Nephron progenitor cell (in vitro differentiated cells): ENCODE measurements at places on chromosomes 5 and 9.

DNA sequence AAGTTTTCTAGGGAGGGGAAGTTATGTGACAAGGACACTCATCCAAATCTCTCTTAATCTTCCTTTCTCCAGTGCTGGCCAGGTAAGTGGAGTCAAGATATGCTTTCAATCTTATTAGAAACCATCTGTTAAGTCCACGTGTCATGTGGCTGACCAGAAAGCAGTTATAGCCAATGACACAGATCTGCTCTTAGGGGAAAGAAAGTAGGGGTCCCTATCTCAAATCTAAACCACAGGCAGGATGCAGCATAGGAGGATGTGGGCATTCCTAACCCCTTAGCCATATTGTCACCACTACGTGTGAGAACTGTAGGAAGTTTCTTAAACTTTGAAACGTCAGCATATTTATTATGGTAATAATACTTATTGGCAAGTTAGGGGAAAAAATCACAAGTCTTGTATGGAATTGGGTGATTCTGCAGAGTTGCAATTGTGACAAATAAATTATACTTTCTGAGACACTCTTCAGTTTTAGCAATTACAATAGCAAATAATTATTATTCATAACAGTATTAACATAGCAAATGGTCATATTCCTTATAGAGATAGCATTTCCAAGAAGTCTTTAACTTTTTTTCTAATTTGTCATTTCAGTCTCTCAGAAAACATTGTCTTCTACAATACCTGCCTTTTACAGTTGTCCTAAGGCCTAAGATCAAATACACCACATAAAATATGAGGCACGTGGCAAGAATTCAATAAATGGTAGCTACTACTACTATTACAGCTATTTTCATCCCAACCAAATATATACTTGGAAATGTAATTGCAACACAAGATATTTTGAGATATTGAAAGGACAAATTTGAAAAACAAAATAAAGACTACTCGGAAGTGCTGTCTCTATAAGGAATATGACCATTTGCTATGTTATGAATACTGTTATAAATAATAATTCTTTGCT lies 236.9 kb downstream of the PDE4D start:
- H3K4me1 ChIP-seq, result peaks cover 3% of the 10 kb centered on the region
- H3K36me3 ChIP-seq, result no peaks in the 10 kb centered on the region
- DNase-seq, result no peak
- no peaks in the 10 kb centered on the region for H3K27me3 ChIP-seq

GRCh38 chr5:15737871-15738664 lies 238.1 kb downstream of the FBXL7 start:
- no peak overlapping the region for H3K4me3 ChIP-seq

GRCh38 chr5:75843319-75843718 lies 126.1 kb upstream of the POC5 start:
- peak overlapping the region; percentile 17 for H3K27ac ChIP-seq
- no peak for DNase-seq
- no peaks in the 10 kb centered on the region for H3K36me3 ChIP-seq

DNA sequence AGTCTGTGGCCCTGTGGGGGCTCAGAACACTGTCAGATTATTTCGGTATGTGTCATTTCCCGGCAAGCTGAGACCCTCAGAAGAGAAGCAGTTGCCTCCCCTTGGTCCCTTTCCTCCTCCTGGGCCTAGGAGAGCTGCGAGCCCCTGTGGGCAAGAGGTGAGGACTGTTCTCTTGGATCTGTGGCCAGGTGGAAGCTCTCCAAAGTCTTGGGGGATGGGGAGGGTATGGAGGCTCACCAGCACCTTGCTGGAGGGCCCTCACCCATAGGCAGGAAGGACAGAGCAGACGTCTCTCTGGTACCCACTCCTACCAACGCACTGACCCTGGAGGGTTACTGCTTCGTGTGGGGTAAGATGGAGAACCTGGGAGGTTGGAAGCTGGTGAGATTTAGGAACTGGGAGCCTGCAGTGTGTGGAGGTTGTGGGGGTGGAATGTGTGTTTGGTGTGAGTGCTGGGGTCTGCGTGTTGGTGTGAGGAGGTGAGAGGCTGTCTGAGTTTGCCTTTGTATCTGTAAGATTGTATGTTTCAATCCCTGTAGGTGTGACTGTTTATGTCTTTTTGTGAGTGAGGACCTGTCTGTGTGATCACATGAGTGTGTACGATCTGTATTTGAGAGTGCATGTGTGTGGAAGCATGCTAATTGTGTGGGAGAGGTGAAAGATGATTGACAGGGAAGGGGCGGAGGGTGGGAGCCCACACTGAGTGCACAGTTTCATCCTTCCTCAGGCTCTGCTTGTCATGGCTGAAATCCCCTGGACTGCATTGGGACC lies 52.4 kb upstream of the PSD2 start:
- H3K36me3 ChIP-seq, result no peaks in the 10 kb centered on the region
- H3K27me3 ChIP-seq, result peaks cover 9% of the 10 kb centered on the region
- peaks cover 90% of the 10 kb centered on the region for H3K4me1 ChIP-seq
- peak overlapping the region; percentile 14 for H3K27ac ChIP-seq

DNA sequence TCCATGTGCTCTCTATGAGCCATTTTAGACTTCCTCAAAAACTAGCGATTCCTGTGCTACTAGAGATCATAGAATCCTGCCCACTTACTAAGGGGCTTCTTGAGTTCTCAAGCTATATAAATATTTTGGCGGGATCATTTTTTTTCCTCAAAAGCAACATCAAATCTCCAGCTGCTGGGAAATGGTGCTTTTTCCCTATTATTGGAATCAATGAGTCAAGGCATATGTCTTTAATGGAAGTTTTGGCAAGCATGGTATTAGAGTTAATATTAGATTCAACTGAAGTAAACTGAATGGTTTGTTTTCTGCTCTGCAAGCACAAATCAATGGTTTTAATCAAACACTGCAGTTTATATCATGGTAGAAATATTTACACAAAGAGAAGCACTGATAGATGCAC lies 369.9 kb upstream of the PTGER4 start:
- no peaks in the 10 kb centered on the region for H3K4me1 ChIP-seq
- H3K27me3 ChIP-seq, result no peaks in the 10 kb centered on the region
- H3K36me3 ChIP-seq, result no peaks in the 10 kb centered on the region
- no peak overlapping the region for H3K27ac ChIP-seq

DNA sequence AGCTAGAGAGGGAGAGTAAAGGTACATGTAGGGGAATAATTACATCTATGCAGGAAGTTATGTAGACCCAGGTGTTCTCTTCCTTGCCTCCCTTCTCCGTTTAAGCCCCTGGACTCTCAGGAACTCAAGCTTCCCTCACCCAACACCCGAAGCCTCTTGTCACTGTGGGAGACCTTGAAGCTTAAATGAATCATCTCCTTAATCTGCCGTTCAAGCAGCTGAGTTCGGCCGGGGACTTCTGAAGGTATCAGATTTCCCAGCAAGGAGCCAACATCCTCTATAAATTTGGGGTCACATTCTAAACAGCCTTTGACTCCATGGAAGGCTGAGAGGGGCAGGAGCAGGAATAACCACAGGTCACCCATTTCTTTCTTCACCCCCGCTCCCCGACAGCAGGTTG lies 412 bp downstream of the IZUMO3 start:
- H3K36me3 ChIP-seq, result no peaks in the 10 kb centered on the region
- H3K27me3 ChIP-seq, result no peaks in the 10 kb centered on the region
- H3K4me3 ChIP-seq, result no peak overlapping the region
- peaks cover 27% of the 10 kb centered on the region for H3K4me1 ChIP-seq
- H3K27ac ChIP-seq, result peak overlapping the region; percentile 86

DNA sequence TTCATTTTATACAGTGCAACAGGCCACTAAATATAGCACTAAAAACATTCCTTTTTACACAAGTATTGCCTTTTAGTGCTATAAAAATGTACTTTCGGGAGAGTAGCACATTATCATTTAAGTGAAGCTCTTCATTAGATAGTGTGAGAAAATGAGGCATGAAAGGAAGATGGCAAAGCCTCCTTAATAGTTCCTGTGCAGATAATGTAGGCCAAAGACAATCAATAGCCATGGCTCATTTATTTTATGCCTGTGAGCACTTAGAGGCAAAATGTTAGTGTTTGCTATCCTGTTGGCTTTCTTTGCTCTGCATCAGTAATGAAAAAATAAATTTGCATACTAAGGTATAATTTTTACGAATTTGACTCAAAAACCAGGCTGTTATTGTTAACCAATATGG lies 929.5 kb upstream of the C9orf72 start:
- no peak for DNase-seq
- no peak overlapping the region for H3K4me3 ChIP-seq
- H3K4me1 ChIP-seq, result no peaks in the 10 kb centered on the region
- no peaks in the 10 kb centered on the region for H3K27me3 ChIP-seq

GRCh38 chr9:125418404-125418803 lies 156.8 kb downstream of the GAPVD1 start:
- H3K4me1 ChIP-seq, result peaks cover 16% of the 10 kb centered on the region
- H3K36me3 ChIP-seq, result no peaks in the 10 kb centered on the region
- no peak overlapping the region for H3K4me3 ChIP-seq
- no peak overlapping the region for H3K27ac ChIP-seq
